Germinal center (tissue), 1 donor: ENCODE measurements at places on chromosomes 5 and 9.

DNA sequence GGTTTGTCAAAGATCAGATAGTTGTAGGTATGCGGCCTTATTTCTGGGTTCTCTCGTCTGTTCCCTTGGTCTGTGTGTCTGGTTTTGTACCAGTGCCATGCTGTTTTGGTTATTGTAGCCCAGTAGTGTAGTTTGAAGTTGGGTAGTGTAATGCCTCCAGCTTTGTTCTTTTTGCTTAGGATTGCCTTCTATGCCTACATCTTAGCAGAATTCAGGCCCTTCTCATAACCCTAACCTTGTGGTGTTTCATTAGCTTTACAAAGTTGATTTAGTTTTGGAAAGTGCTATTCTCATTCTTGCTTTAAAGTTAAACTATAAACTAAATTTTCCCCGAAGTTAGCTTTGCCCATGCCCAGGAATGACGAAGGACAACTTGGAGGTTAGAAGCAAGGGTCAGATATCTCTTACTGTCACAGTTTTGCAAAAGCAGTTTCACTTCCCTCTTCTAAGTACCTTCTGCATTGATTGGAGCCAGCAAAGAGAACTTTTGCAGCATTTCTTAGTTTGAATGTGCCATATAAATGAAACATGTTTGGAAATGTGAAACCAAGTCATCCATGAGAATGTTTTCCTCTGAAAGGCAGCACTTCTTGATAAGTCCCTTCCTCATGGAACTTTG lies 274.3 kb upstream of the DMRT1 start:
- DNase-seq: no peak

DNA sequence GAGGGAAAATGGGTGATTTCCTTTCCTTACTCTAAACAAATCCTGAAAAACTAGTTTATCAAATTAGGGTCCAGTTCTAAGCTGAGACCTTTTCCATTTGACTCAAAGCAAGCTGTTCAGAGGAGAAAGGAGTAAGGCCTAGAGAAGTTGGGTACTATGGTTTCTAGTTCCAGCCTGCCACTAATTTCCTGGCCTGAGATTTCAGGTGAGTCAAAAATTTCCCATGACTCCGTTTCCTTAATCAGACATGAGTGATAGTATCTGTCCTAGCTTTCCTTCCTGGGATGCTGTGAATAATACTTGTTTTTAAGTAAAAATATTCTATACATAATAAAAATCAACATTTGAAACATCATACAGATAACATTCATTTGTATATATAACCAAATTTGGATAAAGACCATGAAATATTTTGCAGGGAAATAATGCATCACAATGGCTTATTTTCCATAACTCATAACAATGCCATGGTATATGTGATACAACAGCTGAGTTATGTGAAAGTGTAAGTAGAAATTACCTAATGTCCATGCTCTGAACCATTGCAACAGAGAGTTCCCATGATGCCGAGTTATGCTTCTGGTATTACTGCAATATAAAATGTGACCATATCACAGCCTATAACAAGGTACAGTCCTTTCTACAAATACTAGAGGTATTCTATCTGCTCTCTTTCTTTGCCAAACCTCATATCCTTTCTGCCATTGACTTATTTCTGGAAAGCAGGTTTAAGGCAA lies 142.7 kb downstream of the MLLT3 start:
- no peak for DNase-seq

DNA sequence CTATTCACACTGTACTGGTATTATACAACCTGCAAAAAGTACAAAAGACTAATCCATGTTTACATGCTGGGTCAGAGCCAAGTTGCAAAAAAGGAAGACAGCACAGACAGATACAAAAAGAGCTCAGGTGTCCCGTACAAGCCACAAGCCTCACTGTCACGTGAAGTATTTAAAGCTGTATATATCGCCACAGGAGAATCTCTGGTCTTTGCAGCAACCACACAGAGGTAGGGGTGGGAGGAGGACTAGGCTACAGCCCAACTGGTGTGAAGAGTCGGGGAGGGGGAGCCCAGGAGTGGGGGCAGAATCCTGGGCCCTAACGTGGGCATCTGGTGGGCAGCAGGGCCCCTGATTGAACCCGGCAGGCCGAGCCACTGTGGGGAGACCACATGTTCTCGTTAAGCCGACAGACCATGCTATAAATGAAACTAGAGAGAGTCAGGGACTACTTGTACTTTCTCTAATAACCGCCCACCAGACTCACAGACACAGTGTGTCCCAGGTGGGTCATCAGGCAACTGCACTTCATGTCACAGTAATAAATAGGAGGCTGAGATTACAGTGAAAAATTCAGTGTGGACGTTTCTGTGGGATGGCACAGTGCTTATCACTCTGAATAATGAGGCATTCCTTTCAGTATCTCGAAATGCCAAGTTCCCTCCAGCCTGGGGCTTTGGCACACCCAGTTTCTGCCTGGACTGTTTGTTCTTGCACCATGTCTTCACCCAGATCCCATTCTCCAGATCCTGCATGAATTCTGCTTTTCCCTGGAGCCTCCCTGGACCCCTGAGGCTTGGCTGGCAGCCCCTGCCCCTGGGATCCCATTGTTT lies 79.3 kb upstream of the SH3PXD2B start:
- DNase-seq: no peak

DNA sequence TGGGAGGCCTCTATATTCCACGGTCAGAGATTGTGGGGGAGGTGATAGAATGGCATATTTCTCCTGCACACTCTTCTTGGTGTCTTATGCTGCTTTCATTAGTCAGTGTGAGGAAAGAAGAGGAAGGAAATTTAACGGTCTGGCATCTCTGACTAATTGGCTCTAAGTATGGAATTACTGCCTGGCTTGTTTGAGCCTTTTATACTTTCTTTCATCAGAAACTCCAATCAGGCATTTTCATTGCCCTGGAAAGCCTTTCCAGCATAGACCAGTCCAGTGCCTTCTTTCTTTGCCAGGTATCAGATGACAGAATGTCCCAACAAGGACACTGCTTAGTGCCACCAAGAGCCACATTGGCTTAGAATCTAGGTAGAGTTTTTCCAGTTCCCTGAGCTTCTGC lies 30.2 kb downstream of the CYSTM1 start:
- no peak for DNase-seq

DNA sequence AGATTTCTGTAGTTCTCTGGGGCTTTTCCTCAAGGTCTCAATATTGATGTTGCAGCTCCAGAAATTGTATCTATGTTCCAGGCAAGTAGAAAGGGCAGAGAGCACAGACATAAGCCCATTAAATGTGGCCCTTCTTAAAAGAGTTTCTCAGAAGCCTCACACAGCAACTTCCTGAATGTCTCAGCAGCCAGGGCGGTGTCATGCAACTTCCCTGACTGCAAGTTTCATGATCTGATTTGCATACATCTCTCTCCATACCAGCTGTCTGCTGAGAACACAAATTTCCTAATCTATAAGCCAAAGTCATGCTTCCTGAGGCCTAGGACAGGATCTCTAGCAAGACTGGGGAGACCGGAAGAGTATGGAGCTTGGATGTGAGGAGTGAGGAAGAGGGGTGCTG lies 13.0 kb downstream of the RGS7BP start:
- DNase-seq: no peak

GRCh38 chr9:4828761-4829160 lies 36.0 kb downstream of the RCL1 start:
- no peak for DNase-seq

- DNase-seq: no peak
Observed at GRCh38 chr5:71914281-71914680, 193.0 kb upstream of the MAP1B start.

DNA sequence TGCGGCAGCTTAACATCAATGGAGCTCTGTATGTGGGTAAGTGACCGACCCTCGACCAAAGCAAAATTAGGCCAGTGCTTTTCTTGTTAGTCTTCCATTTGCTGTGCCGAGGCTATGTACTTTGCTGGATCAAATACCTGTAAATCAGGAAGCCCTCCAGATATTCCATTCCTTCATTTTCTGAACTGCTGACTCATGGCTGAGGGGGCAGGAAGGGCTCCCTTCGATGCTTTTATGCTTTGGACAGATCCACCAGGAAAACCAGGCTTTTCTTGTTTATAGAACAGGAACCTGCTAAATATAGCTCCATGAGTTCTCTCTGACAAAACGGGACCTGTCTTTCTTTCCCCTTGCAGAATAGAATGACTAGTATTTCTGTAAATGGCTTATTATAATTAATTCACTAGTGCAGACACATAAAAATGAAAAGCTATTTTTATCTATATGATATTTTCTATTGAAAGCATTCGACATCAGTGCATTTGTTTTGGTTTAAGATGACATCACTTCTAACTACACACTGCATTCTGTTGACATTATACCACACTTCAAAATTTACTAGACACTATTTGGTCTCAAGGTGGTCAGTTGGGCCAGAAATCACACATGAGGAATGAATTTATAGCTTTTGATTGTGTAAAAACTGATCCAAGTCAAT lies 93.3 kb downstream of the LIFR start:
- DNase-seq: no peak

GRCh38 chr5:140358738-140359310 lies 1.2 kb upstream of the SLC4A9 start:
- no peak for DNase-seq

- no peak for DNase-seq
Observed at GRCh38 chr9:87431837-87432236, 65.8 kb upstream of the DAPK1 start.

GRCh38 chr9:79662537-79662956 lies 90.8 kb downstream of the TLE4 start:
- DNase-seq: no peak

GRCh38 chr5:17374973-17375742 lies 122.9 kb upstream of the TAF11L2 start:
- DNase-seq: no peak

DNA sequence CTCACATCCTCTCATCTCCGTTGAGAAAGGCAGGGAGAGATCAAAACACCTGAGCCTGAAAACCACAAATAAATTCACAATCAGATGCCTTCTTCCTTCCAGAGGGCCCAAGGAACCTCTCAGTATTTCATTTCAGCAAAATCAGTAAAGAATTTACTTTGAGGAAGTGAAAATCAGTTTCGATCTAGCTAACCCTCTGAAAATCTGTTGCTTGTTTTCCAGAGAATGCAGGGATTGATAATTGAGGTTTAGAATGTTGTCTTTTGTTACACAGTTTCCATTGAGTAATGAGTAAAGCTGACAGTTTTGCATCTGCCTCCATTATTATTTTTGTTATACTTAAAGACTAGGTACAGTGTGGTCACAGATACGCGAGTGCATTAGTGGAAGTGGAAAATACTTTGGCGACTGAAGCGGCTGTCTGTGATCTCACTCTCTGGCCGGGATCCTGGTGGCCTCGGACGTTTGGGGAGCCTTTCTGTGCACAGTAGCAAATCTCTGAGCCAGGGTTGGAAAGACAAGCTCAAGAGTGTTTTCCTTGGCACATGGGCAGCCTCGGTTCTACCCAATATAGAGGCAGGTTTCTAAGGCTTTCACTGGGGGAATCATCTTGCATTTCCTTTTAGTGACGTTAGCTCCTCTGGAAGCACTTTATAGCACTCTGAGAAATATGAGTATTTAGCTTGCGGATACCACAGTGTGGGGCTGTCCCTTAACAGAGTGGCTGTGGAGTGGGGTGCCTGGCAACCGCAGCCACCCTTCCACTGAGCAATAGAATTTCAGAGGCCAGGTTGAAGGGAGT lies 32.2 kb upstream of the ANGPTL2 start:
- DNase-seq: peak; percentile 31

DNA sequence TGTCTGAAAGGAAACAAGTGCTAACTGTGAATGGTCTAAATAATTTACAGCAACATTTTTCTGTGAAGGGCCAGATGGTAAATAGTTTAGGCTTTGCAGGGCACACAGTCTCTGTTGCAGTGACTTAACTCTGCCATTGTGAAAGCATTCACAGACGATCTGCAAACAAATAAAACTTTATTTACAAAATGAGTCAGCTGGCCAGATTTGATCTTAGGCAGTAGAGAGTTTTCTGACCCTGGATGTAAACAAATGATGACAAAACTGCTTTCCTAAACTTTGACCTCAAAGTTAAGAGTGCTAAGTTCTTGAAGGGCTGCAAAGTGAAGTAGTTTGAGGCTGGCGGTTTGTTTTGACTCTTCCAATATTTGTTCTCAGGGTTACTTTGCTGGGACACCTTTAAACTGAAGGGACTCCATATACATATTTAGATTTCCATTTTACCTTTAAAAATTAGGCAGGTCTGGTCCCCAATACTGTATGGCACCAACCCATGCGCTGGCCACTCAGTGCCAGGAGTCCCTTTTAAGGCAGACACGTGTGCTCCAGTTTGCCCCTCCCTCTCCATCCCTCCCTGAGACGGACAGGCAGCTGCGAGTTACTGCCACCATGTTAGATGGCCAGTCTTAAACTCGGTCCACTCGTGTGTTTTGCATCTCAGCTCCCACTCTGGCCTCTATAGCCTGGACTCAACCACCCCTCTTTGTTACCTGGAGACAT lies 4.0 kb upstream of the ADAMTS16 start:
- no peak for DNase-seq

- DNase-seq: no peak
Observed at GRCh38 chr9:2367970-2368369, 253.6 kb upstream of the VLDLR start.

- no peak for DNase-seq
Observed at GRCh38 chr5:81825237-81825636, 74.3 kb upstream of the SSBP2 start.

DNA sequence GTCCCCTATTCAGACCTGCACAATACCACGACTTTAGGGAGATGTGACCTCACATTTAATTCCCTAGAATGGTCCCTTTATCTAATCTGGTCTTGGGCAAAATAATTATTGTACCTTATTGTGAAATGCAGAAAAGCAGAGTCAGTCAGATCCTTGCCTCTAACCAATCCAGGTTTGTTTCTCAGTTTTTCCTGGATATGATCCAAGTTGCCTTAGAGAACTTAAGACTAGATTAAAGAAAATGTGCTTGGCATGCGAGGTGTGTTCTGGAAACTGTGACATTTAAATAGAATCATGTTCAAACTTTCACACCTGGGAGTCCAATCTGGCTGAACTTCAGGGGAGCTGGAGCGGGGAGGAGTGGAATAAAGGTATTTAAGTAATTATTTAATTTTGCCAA lies 696.2 kb downstream of the DNAH5 start:
- no peak for DNase-seq

- DNase-seq: no peak
Observed at GRCh38 chr9:121169094-121169601, 32.5 kb downstream of the RAB14 start.

DNA sequence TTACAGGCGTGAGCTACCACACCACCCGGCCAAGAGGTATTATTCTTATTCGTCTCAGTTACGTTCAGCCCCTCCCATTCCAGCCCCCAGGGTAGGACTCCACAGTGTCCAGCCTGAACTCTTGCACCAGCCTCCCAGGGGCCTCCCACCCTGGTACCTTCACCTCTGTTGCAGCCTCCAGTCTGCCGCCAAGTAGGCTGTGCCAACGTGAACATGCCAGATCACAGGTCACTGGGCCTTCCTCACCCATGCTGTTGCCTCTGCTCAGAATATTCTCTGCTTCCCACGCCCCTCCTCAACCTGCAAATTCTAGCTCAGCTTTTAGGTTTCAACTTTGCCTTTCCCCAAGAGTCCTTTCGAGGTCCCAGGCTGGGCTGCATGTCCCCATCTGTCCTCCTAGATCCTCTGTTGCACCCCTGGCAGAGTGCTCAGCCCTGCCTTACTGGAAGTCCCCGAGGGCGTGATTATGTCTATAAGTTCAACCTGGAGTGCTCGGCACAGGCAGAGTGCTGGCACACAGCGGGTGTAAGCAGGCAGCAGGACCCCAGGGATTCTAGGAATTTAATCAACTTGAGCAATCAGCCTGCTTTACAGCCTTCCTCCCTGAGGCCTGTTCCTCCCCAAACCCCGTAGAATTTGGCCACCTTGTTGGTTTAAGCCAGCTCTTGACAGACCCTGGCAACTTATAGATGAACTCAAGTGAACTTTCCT lies 13.1 kb upstream of the STXBP1 start:
- no peak for DNase-seq

GRCh38 chr9:21557428-21557768 lies 75.3 kb upstream of the IFNE start:
- DNase-seq: no peak
